ENCODE measurements at places on chromosomes 12 and 14.

GRCh38 chr12:101172316-101172715 lies 37.7 kb downstream of the SLC5A8 start:
- no peak for DNase-seq

- no peak for DNase-seq
Observed at GRCh38 chr14:85090681-85091080, 439.3 kb upstream of the FLRT2 start.

- DNase-seq, result no peak
Observed at GRCh38 chr12:23576372-23576771, 373.1 kb downstream of the SOX5 start.

GRCh38 chr14:22471545-22472121 lies 117.4 kb downstream of the DAD1 start:
- no peak for DNase-seq
